ENCODE measurements at places on chromosomes 6 and 20.

DNA sequence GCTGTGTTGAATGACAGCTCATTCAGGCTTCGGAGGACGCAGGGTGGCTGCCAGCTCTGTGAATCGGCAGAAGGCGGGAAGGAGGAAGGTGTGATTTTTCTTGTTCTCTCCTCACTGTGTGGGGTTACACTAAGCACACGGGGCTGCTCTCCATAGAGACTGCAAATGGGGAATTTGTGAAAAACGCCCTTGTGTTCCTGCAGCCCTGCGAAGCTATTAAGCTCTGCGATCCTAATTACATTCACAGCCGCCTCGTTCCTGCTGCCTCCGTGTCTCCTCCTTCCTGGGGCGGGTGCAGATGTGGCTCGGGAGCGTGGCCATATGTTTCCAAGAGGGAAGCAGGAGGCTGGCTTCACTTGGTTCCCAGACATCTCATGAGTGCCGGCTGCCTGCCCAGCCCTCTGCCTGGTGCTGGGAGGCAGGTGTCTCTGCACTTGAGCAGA is 124.0 kb downstream of the TOX2 start:
- ATAC-seq, result no peak

- no peak for ATAC-seq
These were observed 947.3 kb downstream of the KIF16B start for GRCh38 chr20:15625981-15626380.

DNA sequence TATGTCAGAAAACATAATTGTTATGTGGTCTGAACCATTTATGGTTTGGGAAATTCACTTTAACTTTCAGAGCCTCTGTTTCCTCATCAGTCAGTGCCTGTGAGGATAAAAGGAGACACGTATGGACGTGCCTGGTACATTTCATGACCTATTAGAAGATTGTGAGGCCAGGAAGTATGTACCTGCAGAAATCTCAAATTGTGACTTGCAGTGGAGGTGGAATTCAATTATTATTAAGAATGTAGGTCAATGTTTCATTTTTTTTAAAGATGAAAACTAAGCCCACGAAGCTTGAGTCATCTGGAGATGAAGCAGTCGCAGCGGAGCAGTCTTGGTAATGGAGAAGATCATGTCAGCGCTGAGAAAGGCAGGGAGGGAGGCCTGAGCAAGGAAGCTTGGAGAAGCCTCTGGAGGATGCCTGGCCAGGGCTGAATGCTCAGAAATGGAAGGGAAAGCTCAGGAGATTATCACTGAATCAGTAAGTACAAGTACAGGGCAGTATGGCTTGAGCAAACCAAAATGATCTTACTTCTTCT is 3.9 kb upstream of the DSE start:
- no peak for ATAC-seq

GRCh38 chr20:58637466-58638213 is 13.4 kb upstream of the STX16 start:
- ATAC-seq, result no peak

GRCh38 chr6:86706449-86706848 is 230.9 kb upstream of the HTR1E start:
- no peak for ATAC-seq

DNA sequence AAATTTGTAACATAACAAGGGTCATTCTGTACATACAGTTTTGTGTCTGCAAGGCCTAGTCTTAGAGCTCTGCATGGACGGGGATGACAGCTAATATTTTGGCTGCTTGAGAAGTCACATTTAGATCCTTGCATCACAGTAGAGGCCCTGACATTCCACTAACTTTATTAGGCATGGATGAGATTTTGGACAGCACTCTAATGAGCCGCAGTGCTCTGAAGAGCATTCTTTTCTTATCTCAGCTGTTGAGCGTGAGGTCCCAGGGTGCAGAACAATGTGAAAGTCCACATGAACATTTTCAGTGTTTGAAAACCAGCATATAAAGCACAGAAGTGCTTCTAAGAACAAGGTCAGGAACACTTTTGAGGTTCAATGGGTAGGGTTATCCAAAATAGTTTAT is 58.9 kb downstream of the IPCEF1 start:
- no peak for ATAC-seq

DNA sequence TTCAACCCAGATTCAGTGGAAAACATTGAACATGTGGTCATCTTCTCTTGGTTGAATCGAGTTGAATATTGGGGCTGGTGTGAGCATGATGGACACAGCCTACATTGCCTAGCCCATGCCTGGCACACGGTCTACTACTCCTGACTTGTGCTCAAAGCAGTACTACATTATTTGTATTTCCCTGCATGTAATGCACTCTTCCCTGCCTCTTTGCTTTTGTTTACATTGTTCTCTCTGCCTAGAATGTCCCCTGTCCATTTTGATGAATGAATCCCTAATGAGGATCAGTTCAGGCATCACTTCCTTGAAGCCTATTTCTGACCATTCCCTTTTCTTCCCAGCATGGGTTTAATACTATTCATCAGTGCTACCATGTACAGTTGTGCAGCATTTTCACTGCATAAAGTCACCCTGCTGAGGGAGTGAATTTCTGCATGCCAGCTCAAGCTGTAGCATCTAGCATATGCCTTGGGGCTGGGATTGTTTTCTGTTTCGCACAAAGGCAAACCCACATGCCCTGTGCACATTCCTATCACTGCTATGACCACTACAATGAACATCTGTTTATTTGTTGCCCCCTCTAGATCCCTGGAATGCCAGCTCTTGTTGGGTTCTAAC is 75.3 kb upstream of the CCN6 start:
- no peak for ATAC-seq

GRCh38 chr20:54345301-54345724 is 130.1 kb upstream of the DOK5 start:
- peak; percentile 89 for ATAC-seq

GRCh38 chr20:45470937-45471336 is 1.4 kb downstream of the WFDC2 start:
- peak; percentile 47 for ATAC-seq

GRCh38 chr20:13401596-13401995 is 180.5 kb downstream of the ISM1 start:
- ATAC-seq, result no peak

GRCh38 chr6:40817369-40817768 is 221.7 kb downstream of the UNC5CL start:
- ATAC-seq, result no peak

- ATAC-seq, result no peak
These were observed 49.0 kb downstream of the SLC22A23 start for GRCh38 chr6:3407840-3408239.

DNA sequence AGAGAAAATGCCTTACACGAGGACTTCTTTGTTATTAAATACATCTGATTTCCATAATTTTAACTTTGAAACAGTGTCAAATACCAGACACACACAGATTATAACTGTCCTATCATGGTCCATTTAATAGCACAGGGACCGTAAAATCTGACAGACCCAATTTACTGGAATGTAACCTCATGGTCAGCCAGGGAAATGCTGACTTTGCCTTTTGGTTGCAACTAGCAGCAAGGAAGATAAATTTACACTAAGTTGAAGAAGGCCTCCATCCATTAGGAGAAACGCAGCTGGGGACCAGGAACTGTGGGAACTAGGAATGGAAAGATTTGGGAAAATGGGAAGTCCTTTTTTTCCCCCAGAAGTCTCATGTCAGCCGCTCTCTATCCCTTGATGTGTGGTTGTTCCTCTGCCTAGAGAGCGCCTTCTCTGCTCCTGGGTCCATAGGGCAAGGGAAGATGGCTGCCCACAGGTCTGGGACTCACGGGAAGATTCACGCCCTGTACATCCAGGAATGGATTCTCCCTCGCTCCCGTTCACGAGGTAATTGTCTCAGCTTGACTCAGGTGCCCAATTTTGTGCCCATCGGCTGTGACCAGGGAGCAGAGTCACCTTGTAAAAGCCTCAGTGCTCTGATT is 74.6 kb upstream of the L3MBTL3 start:
- ATAC-seq, result no peak

DNA sequence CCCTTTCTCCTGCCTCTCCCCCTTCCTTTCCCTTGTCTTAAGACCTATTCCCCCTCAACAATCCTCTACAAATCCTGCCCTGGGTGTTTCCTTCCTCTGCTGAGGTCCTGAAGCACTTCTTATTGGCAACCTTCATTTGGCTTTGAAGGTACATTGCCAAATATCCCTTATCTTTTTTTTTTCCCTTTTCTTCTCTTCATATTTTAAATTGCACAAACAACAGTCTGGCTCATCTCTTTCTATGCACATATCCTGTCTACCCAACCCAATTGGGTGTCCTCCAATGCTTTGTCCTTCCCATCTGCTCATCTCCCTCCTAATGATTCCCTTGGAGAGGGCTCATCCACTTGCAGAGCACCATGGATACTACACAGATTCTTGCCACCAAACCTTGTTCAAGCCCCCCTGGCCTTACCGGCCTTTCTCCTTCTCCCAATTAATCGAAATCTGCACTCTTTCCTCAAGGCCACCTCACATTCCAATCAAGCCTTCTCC is 537.9 kb upstream of the JARID2 start:
- no peak for ATAC-seq

GRCh38 chr6:117818449-117818848 is 88.6 kb upstream of the SLC35F1 start:
- ATAC-seq, result no peak

- no peak for ATAC-seq
These were observed 23.9 kb downstream of the NKX2-4 start for GRCh38 chr20:21373436-21373835.

DNA sequence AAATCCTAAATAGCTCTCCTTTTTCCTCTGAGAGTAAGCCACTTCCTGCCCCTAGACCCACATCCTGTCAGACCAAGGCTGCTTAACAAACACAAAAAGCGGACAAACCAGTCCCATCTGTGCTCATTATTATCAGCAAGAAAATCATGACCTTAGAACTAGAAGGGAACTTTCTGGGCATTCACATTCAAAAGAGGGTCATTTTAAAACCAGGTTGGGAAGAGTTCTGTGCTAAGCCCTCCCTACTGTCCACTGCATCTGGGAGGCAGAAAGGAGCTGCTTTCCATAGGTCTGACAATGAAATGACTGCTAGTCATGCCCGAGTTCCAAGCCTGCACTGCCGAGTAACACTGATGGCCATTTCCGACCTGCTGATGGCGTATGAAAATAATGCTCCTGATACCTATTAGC is 15.4 kb downstream of the EZR start:
- ATAC-seq, result no peak

GRCh38 chr6:160041608-160042007 is 72.7 kb downstream of the IGF2R start:
- peak; percentile 52 for ATAC-seq

DNA sequence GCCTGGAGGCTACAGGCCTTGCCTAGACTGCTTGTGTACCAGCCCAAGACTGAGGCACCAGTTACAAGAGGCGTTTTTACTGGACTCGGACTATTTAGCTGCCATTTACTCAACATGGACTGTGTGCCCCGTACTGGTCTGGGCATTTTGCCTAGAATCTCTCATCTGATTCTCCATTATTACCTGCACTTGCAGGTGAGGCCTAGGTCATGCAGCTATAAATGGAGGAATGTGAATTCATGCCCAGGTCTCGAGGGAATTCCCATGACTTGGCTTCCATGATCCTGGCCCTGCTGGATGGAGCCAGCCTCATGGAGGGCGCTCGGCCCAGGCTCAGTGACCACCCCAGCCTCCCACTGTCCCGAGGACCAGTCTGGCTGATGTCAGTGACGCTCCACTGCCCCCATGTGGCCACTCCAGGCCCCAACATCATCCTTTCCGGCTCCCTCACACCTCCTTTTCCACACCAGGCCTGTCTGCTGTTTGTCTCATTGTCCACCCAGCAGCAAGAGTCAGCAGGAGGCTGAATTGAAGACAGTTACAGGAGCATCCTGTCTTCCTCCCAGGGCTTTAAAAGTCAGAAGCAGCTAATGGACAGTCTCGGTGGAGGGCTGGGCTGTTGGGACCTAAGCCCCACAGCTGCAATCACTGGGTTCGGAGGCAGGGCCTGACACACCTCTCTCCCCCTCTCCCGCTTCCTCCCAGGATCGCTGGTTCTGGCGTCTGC is 8.7 kb downstream of the MMP24OS start:
- peak; percentile 89 for ATAC-seq

GRCh38 chr6:26211963-26212362 is 124.7 kb downstream of the HFE start:
- no peak for ATAC-seq

DNA sequence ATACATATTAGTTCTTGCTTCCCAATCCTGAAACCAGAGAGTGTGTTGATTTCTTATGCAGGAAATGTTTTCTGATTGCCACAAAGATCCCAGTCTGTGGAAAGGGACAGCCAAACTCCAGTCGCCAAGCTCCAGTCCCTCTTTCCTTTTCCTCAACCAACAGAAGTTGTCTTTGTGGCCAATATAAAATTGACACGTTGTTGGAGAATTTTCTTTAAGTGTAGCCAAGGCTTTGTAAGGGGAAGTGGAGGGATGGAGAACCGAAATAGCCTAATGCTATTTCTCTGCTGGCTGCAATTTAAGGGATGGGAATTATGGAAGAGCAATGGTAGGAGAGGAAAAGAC is 5.4 kb downstream of the ADGRB3 start:
- ATAC-seq, result no peak

GRCh38 chr6:46998436-46999017 is 43.6 kb downstream of the ADGRF1 start:
- no peak for ATAC-seq

DNA sequence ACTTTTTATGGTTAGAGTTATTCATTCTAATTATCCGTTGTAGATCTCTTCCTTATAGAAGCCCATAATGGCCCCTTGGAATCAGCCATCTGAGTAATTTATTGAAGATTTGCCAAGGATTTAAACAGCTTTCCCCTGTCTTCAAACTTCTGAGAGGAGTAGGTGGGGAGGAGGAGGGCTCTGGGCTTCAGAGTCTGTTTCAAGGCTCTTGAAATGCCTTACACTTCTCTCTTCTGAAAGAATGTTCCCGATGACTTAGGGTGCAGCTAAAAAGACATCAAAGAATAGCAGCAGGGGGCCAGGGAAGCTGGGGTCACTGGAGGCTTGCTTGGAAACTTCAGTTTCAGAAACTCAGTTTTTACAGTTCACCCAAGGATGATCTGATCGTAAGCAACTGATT is 165.3 kb downstream of the ZDHHC14 start:
- no peak for ATAC-seq

- ATAC-seq, result no peak
These were observed 194.3 kb upstream of the MARCKS start for GRCh38 chr6:113662688-113663333.

DNA sequence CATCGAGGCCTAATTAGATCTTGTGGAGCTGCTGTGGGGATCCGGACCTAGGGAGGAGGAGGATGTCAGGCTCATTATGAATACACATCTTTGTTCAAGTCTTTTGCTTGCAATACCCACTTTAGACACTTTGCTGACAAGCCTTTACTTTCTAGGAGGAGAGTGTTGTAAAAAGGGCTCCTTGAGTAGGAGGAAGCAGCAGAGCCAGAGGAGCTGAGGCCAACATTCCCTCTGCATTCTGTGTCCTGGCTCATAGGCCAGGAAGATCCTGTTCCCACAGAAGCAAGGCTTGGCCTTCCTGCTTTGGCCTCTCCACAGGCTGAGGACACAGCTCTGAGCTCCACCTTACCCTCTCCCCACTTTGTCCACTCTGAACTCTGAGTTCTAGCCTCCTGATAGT is 67.1 kb downstream of the TPD52L1 start:
- no peak for ATAC-seq

GRCh38 chr6:169074526-169074925 is 179.1 kb downstream of the THBS2 start:
- no peak for ATAC-seq

GRCh38 chr6:56005426-56005825 is 130.0 kb upstream of the BMP5 start:
- ATAC-seq, result no peak

GRCh38 chr20:15079594-15080340 is 742.4 kb upstream of the FLRT3 start:
- ATAC-seq, result no peak

Measured in SK-N-SH treated with all-trans-retinoic acid at 6 μM for 48 hours (cell line).